ENCODE measurements at places on chromosomes 1 and 21.

DNA sequence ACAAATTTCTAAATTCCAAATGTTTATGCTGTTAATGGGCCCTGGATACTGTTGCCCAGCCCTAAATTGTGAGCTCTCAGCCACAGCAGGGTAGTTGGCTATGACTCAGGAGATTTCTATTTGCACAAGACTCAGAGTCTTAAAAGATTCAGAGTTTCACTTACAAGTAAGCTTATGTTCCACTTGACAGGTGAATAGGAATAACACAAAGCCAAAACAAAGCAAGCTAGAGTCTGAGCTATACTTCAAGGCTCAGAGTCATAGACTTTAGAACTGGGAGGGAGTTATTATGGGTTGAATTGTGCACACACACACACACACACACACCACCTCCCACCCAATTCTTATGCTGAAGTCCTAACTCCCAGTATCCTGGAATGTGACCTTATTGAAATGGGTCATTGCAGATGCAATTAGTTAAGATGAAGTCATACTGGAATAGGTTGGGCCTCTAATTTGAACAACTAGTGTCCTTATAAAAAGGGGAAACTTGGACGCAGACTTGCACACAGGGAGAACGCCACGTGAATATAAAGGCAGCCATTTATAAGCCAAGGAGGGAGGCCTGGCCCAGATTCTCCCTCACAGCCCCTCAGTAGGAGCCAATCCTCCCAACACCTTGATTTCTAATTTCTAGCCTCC lies 30.2 kb downstream of the PRDX6 start:
- DNase-seq = no peak

DNA sequence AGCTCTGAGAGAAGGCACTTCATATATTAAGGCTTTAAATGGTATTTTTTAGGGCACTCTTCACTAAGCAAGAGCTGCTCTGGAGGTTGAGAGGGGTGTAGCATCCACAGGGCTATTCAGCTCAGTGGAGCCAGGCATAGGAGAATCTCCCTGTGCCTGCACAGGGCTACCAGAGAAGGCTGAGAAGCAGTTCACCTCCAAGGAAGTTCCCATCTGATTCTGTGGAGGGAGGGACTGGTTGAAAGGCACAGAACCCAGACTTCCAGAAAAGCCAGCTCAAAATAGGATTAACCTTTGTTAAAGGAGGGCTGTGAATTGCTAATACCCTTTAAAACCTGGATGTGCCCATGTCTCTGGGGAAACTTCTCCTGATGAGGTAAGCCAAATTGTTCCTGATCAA lies 304.5 kb downstream of the TTLL7 start:
- DNase-seq = no peak

DNA sequence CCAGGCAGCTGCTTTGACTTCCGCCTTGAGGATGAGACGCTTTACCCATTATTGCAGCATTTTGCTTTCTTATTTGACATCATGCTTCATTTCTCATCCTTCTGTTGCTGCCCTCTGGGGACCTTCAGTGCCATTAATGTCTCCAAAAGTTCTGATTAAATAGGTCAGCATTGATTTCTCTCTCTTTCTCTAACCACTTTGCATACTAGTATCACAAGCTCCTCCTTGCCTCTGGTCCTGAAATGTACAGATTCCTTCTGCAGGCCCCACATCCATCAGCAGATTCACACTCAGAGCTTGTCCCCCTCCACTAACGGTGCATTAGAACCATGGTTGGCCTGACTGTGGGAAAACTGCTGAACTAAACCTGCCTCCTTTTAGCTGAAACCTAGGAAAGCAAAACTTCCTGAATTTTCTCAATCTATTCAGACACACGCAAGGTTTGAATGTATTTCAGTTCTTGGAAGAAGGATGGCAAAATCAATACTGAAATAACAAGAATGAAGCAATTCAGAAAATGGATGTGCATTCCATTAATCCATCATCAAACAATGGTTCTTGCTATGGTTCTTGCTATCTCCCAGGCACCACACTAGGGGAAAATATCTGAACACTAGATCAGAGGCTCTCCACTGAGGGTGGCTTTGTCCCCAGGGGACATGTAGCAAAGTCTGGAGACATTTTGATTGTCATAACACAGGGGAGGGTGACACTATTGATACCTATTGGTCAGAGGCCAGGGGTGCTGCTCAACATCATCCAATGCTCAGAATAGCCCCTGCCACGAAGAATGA lies 154.5 kb downstream of the PCP4 start:
- DNase-seq = no peak

DNA sequence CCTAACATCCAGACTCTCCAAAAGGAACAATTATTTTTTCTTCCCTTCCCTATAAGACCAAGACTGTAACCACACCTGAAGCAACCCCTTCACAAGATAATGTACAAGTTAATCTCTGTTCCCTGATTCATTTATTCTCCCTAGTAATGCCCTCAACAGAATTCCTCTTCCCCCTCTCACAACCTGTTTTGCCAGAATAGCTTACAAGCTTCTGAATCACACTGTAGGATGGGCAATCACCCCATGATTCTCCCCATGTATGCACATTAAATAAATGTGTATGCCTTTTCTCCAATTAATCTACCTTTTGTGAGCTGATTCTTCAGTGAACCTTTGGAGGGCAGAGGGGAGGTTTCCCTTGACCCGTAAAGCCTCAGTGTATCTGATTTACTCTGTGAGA lies 20.9 kb upstream of the RNF11 start:
- DNase-seq = no peak

DNA sequence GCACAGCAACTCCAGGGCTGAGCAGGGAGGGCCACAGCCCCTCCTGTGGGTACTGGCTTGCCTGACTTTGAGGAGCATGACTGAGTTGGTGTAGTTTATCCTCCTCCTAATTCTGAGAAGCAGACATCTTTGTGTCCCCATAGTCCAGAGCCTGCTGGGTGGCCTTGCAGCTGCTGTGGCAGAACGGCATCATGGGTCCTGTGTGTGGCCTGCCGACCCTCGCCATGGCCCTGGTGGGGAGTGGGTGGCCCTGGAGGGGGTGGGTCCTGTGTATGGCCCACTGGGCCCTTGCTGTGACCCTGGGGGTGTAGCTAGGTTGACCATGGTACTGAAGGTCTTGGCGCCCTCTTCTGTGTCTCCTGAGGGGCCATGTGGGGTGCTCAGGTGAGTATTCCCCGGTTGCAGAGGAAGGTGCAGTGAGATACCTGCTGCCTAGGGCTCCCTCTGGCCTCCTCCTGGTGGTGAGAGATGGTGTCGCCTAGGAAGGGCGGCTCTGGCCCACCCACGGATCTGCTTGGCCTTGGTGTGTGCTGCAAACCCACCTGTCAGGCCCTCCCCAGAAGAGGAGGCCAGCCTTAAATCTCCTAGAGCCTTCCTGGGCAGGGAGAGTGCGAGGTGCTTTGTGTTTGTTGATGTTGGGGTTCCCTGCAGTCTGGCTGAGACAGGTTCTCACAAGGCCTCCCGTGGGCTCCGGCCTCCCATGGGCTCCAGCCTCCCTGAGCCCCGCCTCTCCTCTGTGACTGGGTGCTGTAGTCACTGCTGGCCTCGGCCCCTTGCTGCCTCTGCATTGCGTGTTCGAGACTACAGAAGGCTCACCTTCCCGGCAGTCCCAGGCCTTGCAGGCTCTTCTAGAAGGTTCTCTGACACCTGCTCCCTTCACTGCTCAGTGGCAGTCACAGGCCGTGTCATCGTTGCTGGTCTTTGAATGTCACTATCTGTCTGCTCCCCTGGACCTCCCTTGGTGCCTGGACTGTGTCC lies 7.8 kb downstream of the SNAP47 start:
- no peak for DNase-seq

- no peak for DNase-seq
Observed at GRCh38 chr1:47914218-47914938, 82.8 kb downstream of the TRABD2B start.

DNA sequence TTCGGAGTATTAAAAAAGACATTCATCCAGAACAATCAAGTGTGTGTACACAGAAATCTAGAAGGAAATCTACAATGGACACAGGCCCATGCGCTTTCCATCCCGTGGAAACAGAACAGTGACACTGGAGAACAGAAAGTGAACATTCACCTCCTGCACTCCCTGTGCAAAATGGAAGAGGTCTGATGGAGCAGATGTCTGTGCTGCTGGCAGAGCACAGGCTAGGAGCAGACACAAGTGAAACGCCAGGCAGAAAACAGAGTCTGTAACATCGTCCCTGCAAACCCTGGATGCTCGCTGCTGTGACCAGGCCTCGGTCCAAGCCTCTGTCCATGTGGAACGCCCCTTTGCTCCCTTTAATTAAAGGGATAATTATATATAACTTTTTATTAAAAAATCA lies 36.1 kb downstream of the SLC45A1 start:
- DNase-seq = no peak

DNA sequence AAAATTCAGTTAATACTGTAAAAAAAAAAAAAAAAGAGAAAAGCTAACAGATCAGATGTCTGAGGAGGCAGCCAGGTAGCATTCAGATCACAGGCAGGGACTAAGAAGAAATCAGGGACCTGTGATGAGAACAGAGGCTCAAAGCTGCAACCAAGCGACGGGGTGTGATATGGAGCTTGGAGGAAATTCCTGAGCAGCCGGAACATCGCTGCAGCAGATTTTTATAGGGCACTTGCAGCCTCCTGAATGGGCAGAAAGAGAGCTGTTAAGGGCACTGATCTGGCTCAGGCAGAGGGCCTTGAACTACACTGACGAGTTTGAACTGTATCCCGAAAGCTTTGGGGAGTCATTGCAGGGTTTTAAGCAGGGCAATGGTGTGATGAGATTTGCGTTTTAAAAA lies 315.4 kb downstream of the ADGRL2 start:
- no peak for DNase-seq

- DNase-seq = no peak
Observed at GRCh38 chr1:112557385-112557784, 48.6 kb downstream of the WNT2B start.

- peak; percentile 21 for DNase-seq
Observed at GRCh38 chr1:40344597-40344996, 27.5 kb upstream of the COL9A2 start.

DNA sequence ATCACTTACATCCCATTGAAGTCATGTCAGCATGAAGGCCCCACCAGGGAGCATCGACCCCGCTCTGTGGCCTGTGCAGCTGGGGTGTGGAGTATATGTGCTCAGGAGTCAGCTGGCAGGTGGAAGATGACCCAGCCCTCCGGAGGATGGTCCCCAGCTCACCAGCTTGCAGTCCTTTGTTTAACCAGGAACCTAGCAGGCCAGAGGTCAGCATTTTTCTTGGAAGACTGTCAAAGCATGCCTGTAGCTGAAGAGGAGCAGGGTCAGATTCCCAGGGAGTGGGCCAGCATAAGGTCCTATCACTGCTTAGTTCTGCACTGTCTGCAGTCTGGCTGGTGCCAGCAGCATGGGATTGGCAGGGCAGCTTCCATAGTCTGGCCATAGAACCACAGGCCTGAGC lies 12.7 kb downstream of the NFASC start:
- DNase-seq = no peak

DNA sequence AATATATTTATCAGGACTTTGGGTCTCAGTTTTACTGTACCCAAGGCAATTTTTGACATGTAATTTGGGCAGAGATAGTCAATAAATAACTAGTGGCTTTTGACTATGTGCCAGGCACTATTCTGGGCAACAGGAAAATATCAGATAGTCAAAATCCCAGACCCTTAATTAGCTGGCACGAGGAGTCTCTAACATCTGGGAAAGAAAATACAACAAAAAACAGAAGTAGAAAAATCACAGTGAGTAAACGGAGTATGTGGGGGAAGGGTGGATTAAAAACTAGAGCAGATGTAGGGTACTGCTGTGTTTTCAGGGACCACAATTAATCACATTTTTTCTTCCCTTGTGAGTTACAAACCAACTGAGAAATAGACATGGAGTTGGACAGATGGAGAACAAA lies 217.8 kb downstream of the NCAM2 start:
- no peak for DNase-seq

GRCh38 chr1:156821801-156822200 lies 5.2 kb upstream of the SH2D2A start:
- DNase-seq = no peak

GRCh38 chr1:165407398-165407797 lies 37.5 kb downstream of the RXRG start:
- DNase-seq = no peak

DNA sequence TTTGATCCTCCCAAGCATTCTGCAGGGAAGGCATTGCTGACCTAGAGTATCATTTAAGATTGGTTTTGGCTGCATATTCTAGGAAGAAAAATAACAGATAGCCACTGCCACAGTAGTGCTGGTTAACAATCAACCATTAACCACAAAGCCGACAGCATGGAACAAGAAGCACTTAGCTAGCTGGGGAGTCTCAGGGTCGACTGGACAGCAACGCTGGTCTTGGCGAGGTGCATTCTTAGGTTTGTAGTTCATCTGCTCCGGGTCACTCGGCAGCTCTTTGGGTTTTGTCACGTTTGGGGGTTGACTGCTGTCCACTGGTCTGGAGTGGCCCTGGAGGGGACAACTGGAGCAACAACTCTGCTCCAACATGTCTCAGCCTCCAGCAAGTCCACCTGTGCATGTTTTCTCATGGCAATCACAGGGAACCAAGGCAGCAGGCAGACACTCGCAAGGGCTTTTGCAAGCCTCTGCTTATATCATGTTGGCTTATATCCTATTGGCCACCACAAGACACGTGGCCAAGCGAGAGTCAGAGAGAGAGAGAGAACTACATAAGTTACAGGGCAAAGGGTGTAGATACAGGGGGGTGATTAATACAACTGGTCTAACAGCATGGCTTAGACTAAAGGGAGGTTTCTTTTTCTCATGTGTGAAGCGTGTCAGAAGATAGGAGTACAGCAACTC lies 99.5 kb downstream of the LACTBL1 start:
- no peak for DNase-seq

DNA sequence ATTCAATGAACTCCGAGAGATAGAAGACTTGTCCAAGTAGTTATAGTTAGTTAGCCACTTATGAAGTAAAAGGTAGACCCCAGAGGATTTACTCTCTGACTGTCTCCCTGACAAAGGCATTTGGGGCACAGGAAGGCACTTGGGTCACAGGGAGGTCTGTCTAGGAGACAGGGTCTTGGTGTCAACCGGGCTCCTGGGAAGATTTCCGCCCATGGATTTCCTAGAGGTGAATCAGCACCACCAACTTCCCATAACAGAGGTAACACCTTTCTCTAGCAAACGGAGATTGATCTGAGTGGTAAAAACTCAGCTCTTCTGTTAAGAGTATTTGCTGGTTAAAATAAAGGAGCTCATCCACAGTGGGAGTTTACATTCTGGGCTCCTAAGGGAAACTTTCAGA lies 16.4 kb downstream of the CCN1 start:
- no peak for DNase-seq

DNA sequence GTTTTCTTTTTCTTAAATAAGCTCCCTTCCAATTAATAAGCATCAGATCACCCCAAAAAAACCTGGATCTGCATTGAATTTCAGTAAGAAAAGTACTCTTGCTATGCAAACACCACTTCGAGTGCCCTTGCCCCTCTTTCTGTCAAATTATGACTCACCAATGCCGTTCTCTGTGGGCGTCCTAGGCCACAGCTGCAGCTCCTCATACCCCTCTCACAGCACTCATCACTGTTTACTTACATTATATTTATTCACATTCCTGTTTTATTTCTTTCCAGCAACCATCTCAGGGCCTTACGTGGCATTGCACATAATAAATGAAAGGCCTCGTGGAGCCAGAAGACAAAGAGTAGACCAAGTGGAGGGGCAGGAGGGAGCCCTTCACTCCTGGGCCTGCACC lies 99.1 kb upstream of the CTTNBP2NL start:
- DNase-seq = no peak

GRCh38 chr1:226403201-226404034 lies 4.5 kb downstream of the PARP1 start:
- no peak for DNase-seq

Data from caudate nucleus (tissue), 63 donors.